ENCODE measurements at places on chromosomes 13 and 19.

GRCh38 chr13:99909836-99910619, 61.5 kb downstream of the ZIC5 start:
- DNase-seq, result no peak

- DNase-seq, result no peak
Measured at GRCh38 chr19:53621885-53622740, 9.7 kb upstream of the DPRX start.

DNA sequence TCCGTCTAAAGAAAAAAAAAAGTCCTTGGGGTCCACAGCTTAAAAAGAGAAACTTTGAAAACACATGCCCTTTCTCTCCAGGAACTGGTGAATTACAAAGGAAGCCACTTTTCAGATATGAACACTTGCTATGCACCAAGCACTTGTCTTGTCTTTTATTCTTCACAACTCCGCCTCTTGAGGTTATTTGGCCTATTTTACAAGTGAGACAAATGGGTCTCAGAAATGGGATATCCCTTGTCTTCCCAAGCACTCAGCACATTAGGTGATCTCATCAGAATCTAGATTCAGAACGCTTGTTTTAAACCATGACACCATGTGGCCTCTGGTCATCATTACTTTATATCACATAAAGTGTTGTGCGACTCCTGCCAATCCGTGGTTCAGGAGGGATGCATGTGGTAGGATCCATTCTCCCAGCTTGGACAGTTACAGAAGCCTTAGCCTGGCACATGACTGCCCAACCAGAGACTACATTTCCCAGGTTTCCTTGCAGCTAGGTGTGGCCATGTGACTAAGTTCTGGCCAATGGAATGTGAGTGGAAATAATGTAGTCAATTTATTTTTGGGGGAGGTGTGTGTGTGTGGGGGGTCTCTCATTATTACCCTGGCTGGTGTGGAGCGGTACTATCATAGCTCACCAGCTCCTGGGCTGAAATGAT, 13.9 kb downstream of the TSKS start:
- no peak for DNase-seq

DNA sequence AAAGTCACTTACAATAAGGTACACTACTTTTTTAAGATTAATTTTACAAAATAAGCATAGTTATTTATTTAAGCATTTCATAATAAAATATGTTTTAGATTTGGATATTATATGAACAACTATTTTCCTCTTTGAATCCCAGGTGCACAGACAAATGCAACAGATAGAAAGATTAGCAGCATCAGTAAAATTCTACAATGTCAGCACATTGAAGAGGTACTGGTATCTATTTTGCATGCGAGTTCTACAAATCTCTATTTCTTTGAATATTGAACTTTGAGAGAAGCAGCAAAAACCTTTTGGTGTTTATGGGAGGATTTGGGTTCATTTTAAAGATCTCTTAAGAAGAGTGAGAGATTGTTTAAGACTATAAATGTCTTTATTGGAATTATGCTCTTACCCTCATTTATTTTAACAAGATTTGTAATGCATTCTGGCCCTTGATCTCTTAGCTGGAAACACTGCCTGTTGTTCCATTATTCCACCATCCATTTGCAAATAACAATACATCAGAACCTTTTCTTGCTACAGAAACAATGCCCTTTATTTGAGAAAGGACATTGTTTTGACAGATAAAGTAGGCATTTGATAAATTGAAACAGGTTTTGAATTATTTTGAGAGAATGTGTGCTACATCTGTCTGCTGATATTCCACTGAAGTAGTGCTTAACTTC, 558.8 kb upstream of the KLHL1 start:
- no peak for DNase-seq

DNA sequence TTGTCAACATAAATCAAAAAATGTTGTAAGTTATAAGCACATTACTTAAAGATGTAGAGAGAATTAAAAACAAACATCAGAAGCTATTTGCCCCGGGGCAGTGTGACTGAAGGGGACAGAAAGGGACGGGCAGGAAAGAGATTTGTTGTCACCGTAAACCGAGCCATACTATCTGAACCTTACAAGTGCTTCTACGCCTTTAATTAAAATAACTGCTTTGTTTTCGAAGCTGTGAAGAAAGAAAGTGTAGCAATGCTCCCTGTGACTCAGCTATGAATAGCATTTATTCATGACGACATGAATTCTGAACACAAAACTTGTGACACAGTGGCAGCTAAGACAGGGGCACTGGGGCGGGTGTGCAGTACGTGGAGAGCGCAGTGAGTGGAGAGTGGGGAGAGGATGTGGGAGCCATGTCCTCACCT, 30.0 kb downstream of the ZNF787 start:
- no peak for DNase-seq

- DNase-seq, result no peak
Measured at GRCh38 chr13:78265098-78265497, 338.3 kb downstream of the POU4F1 start.

DNA sequence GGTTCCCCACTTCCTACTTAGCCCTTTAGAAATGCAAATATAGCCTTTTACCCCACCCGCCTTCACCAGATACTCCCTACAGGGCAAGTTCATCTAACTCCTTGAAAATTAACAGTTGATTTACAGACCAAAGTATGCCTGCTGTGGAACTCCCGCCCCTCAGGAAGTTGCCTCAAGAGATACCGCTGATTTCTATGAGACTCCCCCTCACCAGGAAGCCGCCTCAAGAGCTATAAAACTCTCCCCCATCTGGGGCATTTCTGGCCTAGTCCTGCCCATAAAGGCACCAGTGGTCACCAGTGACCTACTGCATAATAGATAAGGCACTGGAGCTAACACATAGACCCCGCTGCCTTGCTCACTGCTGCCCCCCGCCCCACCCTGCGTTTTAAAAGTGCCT, 201.7 kb upstream of the UBL3 start:
- DNase-seq, result no peak

GRCh38 chr13:31334547-31334946, 134.8 kb downstream of the B3GLCT start:
- DNase-seq, result no peak

GRCh38 chr19:591099-591958, 1.6 kb downstream of the HCN2 start:
- DNase-seq, result no peak

DNA sequence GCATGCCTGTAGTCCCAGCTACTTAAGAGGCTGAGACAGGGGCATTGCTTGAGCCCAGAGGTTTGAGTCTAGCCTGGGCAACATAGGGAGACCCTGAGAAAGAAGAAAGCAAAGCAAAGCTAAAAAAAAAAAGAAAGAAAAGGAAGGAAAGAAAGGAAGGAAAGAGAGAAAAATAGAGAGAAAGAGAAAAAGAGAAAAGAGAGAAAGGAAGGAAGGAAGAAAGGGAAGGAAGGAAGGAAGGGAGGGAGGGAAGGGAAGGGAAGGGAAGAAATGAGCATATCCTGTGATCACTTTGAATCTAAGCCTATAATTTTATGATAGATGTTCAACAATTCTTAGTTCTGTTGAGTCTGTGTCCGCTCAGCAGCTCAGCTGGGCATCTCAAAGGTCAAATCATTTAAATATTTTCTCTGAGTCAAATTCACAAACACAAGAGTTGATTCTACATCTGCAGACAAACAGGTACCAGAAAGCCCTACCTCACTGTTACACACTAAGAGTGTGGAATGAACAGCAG, 70.4 kb downstream of the SUCLA2 start:
- no peak for DNase-seq

GRCh38 chr13:31161557-31162150, at the start of gene HSPH1:
Gene HSPH1, minus strand, starts transcription at chr13:31161904. Its CDS starts 322 bp downstream, at chr13:31161582.
- DNase-seq, result no peak

DNA sequence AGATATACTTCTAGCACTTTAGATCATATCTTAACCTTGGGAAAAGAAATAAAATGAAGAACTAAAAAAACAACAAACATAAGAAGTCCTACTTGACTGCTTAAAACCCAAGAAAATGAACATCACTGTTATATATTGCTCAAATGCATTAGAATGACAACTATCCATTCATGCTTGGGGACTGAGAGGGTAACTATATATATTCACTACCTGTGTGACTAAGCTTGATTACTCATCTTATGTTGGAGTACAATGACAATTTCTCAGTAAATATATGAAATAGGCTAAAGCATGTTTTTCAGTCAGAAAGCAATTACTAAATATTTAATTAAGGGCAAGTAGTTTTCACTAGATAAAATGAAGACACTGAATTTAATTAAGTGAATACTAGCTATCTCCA, 40.1 kb downstream of the ZC3H13 start:
- no peak for DNase-seq

Data from activated T-cell treated with anti-CD3 and anti-CD28 coated beads, Interleukin-2, amount 50 U/mL, for 48 hours (primary cell).